ENCODE measurements at places on chromosomes 3 and 15. TPM values are rescaled to one million over a fixed set of nuclear protein-coding genes. Genes with fewer than 3 reads are reported as not detected.

Gene SLC41A3
- 17.3 TPM for total RNA-seq

Gene SLC28A1
- not detected for total RNA-seq

Gene DCLK3
- total RNA-seq = not detected

Gene SMCO1
- total RNA-seq = not detected

Gene GOLGA8T
- not detected for total RNA-seq

Gene FRMD5
- not detected for total RNA-seq

Gene DPPA2
- not detected for total RNA-seq

Gene ZKSCAN7
- 0.73 TPM for total RNA-seq

Gene MFN1
- total RNA-seq = 29.5 TPM

Gene RAD18
- 54.2 TPM for total RNA-seq

Gene LSG1
- total RNA-seq = 66.3 TPM

Gene PRR20G
- total RNA-seq = not detected

Gene TTLL13
- total RNA-seq = 0.29 TPM

Gene ADIPOQ
- not detected for total RNA-seq

Gene ADPRH
- 3.8 TPM for total RNA-seq

Gene CFAP20DC
- total RNA-seq = 0.86 TPM

- DNase-seq = no peak
These were observed 302.5 kb upstream of the AZI2 start for GRCh38 chr3:28651159-28651558.

DNA sequence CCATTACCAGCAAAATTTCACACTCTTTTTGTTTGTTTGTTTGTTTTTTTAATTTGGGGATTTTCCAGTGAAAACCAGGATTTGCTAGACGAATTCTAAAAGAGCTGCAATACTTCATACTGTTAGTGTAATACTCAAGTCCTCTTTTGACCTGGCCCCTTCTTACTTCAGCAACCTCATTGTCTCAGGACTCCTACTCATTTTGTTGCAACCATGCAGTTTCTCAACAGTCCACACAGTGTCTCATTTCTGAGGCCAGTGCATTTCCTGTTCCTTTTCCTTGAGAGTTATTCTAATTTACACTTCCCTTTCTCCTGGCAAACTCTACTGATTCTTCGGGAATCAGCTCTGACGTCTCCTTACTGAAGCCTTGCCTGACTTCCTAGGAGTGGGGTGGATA, 35.6 kb downstream of the NSUN3 start:
- DNase-seq = no peak

DNA sequence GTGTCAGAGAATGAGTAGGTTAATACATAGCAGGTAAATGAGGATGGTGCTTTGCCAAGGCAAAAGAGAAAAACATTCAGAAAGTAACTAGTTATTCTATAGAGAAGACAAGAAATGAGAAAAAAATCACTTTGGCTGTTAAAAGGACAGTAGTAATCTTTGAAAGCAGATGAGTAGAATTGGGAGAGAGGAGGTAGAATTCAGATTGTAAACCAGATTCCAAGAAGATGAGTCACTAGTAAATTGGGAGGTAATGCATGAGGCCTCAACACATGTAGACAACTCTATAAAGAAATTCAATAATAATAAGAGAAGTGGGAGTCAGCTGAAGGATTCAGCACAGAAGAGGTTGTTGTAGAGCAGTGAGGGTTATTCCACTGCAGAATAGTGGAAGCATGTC, 81.4 kb downstream of the MBNL1 start:
- DNase-seq = no peak

DNA sequence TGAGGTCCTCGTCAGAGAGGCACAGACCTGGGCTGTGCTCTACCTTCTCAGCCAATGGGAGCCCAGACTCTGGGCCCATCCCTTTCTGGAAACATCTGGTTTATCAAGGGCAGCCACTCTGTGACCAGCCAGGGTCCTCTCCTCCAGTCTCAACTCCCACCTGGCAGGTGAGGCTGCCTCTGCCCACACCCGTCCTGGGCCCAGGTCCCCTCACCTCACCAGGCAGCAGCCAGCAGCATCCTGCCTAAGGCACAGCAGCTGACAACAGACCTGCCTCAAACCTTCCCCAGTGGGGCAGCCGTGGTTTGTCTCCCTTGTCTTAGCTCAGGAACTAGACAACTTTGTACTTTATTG, 8.7 kb upstream of the VIPR1 start:
- DNase-seq = no peak

GRCh38 chr3:119571688-119572087, 7.6 kb upstream of the ADPRH start:
- DNase-seq = no peak

DNA sequence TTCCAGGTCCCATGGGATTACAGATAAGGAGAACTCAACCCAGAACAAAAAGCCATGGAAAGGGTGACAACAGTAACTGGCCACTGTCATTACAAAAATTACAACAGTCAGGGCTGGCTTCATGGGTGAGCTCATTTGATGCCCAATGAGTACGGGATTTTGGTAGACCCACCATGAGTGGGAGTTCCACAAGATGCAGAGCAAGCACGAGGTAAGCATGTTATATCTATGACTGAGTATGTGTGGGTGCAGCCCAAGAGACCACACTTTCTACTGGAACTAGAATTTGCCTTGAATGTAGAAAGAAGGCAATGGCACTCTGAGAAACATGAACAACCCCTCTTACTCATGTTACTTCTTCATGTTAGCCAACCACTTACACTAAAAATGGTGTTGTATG, 83.3 kb downstream of the IGF2BP2 start:
- DNase-seq = no peak

- DNase-seq = no peak
These were observed 391.5 kb downstream of the ERC2 start for GRCh38 chr3:56076746-56077145.

DNA sequence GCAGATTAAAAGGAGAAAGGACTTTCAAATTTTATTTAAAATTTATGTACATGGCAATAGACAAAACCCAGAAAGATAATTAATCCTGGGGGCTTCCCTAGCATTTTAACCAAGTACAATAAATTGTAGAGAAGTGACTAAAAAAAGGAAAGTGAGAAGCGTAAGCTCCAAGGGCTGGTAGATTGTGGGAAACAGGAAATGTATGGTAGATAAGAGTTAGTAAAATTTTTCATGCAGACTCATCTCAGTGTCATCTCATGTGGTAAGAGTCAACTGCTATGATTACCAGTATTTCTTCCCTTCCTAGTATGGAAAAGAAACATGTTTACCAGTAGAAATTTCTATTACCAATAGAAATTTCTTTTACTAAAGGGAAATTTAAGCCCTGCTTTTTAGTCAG, 464.3 kb upstream of the AGTR1 start:
- DNase-seq = no peak

GRCh38 chr3:94115482-94115881, 52.6 kb downstream of the NSUN3 start:
- no peak for DNase-seq

- DNase-seq = no peak
These were observed 5.1 kb downstream of the MAGEL2 start for GRCh38 chr15:23642413-23643044.

DNA sequence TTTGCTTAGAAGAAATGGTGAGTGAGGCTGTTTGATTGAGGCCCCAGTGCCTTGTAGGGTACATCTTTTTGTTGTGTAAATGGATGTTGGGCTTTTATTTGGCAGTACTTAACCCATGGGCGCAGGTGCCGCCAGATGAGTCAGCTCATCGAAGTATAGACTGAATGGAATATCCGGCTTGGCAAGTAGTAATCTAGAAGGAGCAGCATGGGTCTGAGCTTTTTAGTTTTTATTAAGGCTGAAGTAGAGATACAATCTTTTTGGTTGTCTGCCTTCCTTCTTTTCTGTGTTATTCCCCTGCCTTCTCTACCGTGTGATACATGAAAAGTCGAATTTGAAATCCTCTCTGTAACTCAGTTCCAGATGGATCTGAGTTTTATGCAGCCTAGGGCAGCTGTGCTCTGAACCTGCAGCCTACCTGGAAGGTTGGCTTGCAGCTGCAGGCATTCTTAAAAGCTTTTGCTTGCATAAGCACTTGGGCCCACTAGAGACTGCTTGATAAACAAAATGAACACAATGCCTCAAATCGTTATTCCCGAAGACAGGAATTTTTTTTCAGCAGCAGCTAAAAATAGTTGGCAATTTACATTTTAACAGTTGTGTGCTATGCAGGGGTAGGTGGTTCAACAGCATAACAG, 177.5 kb upstream of the CGNL1 start:
- DNase-seq = no peak

GRCh38 chr15:75646112-75646943, 1.4 kb upstream of the SNX33 start:
- no peak for DNase-seq

DNA sequence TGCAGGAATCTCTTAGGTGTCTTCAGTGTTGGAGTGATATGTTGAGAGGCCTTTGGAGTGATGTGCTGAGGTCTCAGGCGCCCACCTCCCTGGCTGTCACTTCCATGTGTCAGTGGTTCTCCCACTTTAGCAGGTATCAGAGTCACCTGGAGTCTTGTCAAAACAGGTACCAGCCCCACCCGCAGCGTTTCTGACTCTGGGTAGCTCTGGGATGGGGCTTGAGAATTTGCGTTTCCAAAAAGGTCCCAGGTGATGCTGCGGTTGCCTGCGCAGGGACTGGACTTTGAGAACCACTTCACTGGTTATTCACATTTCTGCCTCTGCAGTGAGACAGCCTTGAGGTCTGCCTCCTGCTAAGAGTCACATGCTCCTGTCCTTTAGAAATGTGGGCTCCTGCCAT, 15.5 kb downstream of the UMPS start:
- DNase-seq = no peak

DNA sequence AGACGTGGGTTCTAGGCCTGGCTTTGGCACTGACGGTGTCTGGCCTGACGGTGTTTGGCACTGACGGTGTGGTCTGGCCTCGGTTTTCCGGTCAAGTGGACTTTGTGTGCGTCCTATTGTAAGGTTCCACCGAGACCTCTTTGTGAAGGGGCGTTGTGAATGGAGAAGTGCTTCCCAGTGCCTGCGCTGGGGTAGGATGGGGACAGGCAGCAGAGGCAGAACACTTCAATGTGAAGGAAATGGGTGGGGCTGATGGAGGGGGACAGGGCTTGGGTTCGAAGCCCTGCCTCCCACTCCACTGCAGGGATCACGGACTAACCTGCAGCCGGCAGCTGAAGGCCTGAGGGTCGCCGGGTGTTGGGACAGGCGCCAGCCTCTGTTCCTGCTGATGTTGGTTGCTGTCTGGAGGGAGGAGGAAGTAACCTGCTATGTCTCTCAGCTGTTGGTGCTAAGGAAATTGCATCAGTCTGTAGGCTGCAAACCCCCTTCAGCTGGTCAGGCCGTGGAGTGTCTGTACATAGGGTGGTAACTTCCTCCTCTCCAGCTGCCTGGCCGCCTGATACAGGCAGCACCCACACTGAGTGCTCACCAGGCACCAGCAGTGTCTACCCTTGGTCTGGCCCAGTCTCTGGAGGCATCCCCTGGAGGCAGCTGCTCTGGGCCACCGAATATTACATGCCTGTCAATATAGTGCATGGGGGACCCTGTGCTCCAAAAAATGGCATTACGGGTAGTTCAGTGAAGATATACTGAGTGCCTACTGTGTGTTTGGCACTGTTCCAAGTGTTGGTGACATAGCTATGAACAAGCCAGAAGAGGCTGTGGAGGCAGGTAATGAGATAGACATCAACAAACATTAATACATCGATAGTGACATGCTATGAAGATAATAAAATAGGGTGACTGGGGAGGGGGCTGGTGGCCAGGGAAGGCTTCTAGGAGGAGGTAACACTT, 1.1 kb downstream of the TM6SF1 start:
- DNase-seq = peak; percentile 27

DNA sequence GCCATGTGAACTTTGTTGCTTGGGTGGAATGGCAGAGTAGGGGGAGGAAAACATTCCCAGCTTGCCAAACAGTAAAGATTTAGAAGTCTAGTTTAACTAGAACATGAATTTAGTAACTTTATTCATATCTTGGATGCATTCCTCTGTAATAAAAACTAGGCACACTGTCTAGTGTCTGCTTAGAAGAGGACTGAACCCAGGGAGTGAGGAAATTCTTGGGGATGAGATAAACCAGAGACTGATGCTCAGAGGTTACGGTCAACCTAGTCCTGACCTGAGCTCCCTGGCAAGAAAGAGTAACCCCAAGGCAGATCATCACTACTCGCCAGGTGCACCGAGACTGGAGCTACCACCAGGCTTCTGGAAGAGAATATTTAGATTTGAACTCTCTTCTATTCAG, 58.2 kb downstream of the SNRK start:
- no peak for DNase-seq

DNA sequence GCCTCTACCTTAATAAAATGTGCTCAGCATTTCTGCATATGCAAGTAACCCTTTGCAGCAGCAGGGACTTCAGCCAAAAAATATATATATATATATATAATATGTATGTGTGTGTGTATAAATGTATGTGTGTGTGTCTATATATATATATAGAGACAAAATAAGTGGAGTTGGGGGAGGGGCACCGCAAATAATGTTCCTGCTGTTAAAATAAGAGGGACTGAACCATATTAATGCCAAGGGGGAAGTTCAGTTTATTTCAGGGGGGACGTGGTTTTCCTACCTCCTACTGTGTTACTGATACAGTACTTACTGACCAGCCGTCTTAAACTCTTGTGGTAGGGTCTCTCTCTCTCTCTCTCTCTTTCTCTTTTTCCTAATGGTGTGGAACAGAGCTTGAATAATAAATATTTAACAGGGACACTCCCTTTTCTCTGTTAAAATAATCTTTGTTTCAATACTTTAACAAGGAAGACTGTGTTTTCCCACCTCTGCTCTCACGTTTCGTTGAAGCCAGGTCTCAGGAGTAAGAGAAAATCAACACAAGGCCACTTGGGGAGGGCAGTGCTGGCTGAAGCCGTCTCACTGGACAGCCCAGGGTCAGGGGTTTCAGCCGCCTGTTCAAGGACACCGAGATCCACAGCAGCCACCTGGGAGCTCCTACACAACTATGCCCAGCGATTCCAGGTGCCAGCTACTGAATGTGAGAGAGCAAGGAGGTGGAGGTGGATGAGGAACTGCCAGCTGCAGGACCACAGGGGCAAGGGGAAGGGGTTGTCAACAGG, 42.8 kb upstream of the ADAMTSL3 start:
- no peak for DNase-seq

DNA sequence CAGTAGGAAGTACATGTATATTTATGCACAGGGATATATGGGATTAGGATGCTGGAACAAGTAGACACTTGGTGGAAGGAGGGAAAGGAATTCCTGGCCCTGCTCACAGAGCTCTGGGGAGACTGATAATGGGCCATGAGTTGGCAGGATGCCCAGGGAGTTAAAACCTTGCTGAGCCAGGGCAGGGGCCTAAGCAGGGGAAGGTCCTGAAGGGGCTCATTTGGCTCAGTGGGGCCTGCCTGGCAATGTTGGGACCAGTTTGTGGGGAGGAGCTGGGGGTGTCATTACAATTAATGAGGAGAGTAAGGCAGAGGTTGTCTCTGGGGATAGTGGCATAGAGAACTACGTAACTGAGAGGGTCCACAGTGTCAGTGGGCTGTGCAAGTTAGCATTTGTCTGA, 124.2 kb upstream of the ADPGK start:
- DNase-seq = no peak

GRCh38 chr3:9207116-9207763, 42.2 kb downstream of the SRGAP3 start:
- DNase-seq = no peak

- no peak for DNase-seq
These were observed 254.8 kb upstream of the EPHA3 start for GRCh38 chr3:88852606-88853005.

- DNase-seq = no peak
These were observed 13.9 kb downstream of the TSC22D2 start for GRCh38 chr3:150421799-150422548.
